Fibroblast of skin of scalp (primary cell): ENCODE measurements at places on chromosomes 4 and X.

GRCh38 chr4:142952821-142953580 lies 106.9 kb upstream of the INPP4B start:
- no peak for DNase-seq

DNA sequence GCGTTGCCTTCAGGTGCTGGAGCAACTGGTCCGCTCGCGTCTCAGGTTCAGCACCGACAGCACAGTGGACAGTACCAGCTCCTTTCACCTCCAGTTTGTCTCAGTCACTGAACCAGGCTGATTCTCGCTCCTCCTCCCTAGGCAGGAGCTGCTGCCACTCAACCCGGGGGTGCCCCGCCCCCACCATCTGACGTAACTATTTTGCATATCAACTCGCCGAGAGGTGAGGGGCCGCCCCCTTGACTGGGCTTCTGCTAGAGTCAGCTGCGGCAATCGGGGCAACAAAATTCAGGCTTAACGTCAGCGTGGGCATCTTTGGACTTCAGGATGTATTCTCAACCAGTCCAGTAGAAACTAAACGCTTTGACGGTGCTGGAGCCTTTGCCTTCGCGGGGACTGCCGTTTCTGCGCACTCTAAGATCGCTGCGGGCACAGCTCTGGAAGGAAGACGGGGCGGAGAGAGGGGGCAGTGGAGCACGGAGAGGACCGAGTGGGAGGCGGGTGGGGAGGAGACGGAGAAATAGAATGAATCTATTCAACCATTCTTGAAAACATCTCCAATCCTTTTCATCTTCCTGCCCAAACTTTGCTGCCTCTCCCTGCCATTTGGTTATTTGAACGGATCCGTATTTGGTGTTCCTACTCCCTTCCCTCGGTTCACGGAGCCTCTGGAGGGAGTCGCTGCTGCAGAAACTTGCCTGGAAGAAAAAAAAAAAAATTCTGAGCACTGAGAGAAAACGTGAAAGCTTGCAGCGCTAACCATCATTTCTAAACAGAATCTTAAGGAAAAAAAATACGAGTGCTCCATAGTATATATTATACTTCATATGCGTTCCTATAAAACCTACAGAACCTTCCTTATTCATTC lies at the start of gene FSTL5:
TSS of gene FSTL5 (minus strand) at position 109 of the 868 bp plus-strand sequence. CDS start 52,604 bp downstream, outside the sequence.
- DNase-seq = peak; percentile 78

- no peak for DNase-seq
Observed at GRCh38 chrX:134741746-134742145, 83.5 kb upstream of the PLAC1 start.

DNA sequence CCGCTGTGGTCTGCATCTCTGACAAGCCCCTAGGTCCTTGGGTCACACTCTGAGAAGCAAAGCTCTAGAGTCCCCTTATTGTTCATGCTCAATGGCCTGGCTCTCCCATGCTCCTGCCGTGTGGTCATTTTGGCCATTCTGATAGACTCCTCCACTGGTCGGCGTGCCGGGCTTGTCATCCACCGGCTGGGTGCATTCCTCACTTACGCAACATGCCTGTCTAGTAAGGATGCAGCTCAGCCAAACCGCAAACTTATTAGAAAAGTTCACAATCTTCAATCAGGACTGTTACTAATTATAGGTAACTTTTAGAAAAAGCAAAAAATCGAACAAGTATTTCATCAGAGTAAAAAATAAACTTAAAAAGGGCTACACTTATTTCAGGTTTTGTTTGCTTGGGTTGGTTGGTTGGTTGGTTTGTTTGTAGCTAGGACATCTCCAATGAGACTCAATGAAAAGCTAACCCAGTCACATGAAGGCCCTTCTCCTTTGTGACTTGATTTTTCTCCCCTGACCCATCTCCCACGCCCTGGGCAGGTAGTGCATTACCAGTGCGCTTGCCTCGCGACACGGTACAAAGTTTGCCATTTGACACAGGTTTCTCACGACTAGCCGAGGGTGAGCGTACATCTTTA lies 41.0 kb downstream of the IRF2 start:
- DNase-seq = no peak

DNA sequence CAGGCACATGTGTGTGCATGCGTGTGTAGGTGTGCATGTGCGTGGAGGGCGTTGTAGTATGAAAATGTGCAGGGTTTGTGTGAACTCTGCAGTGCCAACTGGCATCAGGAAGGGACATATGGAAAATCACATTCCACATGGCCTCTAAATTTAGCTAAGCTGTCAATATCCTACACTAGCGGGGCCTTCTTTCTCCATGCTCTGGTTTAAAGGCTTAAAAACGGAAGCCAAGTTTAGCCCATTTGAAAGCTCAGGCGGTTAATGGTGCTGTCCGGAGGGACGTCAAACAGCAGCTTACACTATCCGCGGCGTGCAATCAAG lies 144.1 kb upstream of the NOCT start:
- no peak for DNase-seq

DNA sequence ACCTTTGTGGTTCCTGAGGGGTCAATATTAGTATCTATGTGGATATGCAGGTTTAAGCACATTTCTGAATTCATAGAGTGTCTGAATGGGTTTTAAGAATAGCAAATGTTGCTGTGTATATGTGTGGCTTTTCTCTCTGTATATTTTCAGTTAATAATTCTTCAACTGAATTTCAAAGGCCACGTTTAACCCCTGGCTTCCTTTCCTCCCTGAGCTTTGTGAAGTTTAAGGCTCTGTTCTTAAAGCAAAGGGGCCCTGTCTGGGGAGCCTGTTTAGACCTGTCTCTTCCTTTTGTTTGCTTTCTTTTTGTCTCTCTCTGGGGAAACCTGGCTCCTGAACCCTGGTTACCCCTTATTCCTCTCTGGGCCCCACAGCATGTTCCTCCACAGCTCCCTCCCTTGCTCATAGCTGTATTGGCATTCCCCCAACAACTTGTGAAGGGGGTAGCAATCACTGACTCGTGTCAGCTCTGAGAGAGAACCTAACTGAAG lies 139.1 kb downstream of the COL4A6 start:
- DNase-seq = peak; percentile 33
